ENCODE measurements at places on chromosomes 7 and 10.

GRCh38 chr10:95377950-95378349 lies 87.1 kb upstream of the PDLIM1 start:
- no peak for DNase-seq

- no peak for DNase-seq
Observed at GRCh38 chr7:103425177-103425576, 20.8 kb downstream of the SLC26A5 start.

- no peak for DNase-seq
Observed at GRCh38 chr7:76259124-76260093, 43.1 kb upstream of the HSPB1 start.

DNA sequence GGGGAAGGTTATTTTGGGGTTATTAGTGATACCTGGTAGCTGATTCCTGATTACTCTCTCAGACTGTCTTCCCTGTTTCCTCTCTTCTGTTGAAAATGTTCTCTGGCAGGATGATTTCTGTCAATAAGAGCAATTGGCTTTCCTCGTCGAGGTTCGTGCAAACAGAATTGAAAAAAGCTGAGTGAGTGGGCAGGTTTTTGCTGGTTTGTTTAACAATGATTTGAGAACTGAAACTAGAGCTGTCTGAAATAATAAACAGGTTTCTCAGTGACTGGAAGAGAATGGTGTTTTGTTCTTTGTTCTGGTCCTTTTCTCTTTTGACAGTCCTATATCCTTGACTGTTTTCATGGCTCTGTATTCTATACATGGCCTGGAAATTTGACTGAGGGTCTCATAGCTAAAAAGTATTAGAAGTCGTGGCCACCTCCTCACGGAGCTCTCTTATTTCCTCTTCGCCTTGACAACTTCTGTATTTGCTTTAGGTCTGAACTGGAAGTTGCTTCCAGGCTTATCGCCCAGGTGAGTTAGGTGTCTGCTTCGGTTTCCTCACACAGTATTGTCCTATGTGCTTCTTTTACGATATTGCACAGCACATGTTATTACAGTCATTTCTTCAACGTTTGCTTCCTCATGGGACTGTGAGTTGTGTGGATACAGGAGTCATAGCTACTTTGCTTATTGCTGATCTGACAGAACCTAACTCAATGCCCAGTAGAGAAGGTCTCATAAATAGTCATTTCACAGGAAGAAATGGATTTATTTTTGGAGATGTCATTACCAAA lies 403.6 kb downstream of the NRG3 start:
- no peak for DNase-seq

- DNase-seq = no peak
Observed at GRCh38 chr7:157003756-157004520, 6.5 kb downstream of the MNX1 start.

- no peak for DNase-seq
Observed at GRCh38 chr10:101671453-101671852, 23.5 kb downstream of the FBXW4 start.

DNA sequence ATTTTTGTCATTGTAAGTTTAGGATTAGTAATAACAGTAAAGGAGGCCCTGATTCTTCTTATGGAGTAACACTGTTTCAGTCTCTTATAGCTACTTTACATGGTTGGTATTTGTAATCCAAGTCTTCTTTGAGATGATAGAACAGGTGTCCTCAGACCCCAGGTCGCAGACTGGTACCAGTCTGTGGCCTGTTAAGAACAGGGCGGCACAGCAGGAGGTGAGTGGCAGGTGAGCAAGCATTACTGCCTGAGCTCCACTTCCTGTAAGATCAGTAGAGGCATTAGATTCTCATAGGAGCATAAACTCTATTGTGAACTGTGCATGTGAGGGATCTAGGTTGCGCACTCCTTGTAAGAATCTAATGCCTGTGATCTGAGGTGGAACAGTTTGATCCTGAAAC lies 77.3 kb downstream of the STK31 start:
- DNase-seq = no peak

- DNase-seq = no peak
Observed at GRCh38 chr7:117319181-117319580, 3.7 kb downstream of the WNT2 start.

- DNase-seq = no peak
Observed at GRCh38 chr10:47449102-47449978, 34.6 kb downstream of the ANXA8 start.

GRCh38 chr10:110918269-110918642 lies 724 bp downstream of the BBIP1 start:
- DNase-seq = peak; percentile 70

DNA sequence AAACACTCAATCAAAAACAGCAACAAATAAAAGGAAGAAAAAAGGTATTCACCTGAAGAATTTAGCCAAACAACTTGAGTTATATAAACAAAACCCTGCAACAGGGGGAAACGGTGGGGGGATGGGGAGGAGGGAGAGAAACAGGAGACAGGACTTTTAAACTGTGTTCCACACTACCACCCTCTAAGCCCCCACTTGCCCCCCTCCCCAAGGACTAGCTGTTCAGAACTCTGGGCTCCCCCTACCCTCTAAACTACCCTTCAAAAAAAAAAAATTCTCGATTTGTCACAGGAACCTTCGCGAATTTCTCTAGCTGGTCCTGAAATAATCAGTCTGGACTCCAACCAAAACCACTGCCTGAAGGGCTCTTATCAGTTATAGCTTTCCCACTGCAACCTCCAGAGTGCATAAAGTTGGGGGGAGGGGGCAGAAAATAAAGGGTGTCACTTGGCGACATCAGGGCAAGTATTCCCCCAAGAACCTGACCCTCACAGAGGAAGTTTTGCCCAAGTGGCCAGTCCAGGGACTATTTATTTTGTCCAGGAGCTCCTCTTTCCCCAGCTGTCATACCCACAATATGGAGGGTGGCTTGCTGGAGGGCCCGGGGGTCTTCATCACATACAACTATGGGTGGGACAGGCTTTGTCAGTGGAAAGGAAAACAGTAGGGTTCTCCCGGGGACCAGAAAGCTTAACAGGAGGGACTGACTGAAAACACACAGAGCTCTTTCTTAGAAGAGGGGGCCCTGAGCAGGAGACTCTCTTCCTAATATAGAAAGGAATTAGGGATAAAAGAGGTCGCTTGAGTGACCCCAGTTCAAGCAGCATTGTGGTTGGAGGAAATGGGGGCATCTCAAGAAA lies 1.3 kb downstream of the UBE2H start:
- no peak for DNase-seq

DNA sequence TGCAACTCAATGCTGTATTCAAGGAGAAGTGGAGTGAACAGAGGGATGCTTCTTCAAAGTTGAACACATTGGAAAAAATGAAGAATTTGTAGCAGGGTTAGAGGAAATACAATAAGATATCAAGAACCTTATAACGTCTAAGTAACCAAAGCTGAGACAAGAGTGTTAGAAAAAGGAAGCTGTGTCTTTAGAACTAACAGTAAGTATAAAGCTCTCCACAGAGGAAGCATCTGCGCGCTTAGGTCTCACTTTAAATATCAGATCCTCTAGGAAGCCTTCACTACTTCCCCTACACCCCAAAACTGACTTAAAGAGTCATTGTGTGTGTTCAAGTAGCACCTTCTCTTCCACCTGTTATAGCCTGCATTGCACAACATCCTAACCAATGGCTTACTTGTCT lies 43.0 kb downstream of the CH25H start:
- no peak for DNase-seq

GRCh38 chr10:90965720-90966119 lies 44.8 kb upstream of the ANKRD1 start:
- no peak for DNase-seq

DNA sequence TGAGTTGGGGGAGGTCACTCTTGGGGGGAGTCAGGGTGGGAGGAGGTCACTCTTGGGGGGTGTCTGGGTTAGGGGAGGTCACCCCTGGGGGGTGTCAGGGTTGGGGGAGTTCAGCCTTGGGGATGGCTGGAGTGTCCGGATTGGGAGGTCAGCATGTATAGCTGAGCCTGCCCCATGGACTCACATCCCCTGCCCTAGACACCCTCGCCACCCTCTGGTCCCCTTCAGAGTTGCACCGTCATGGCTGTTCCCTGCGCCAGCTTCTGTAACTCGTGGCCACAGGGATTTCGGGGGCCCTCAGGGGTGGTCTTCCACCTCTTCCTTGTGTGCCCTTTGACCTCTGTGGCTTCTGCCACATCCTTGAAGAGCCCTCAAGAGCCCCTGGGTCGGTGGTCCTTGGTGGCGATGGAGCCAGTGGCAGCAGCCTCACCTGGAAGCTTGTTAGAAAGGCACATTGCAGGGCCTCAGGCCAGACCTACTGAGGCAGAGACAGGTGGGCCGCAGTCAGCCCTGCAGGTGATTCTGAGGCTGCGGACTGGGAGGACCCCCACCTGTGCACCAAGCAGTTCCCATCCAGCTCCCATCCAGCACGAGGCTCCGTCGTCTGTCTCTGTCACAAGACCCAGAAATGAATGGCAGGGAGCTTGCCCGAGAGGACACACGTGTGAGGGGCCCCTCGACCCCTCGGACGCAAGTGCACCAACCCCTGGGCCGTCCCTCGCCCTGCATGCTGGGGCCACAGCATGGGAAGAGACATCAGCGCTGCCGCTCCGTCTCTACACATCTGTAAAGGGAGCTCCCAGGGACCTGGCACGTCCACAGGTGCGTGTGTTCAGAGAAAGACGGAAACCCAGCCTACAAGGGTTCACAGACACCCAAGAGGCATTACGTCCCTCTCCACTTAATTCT lies 44.7 kb upstream of the SUN1 start:
- no peak for DNase-seq

DNA sequence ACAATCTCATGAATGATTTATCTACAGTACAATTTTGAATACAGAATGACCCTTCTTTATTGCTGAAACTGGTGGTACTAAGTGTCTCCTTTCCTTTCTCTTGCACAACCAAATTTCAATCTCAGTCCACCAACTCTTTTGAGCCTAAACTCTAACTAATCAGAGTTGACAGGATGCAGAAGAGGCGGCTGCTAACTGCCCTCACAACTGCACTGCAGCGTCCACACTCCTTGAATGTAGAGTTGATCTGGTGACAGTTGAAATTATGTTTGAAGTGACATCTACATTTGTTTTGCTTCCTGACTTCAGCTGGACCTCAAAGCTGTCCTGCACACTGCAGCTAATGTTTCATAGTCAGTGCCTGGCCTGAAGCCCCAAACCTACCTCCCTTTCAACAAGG lies 139.6 kb downstream of the ZMYND11 start:
- no peak for DNase-seq

DNA sequence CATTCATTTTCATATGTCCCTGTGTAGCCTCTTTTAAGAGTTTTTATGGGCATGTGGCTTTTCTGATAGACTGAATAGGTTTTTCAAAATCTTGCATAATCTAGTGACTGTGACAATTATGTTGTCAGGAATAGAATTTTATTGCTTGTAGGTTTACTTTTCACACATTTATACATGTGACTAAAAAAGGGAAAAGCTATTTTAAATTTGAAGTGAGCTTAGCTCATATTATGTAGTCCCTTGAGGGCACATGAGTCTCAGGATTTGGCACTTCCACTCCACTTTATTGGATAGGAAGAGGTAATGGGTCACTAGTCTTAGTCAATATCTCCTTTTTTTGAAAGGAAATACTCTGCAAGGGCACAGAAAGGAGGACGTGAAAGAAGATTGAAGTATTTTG lies 247.3 kb downstream of the SUGCT start:
- no peak for DNase-seq

GRCh38 chr10:128950916-128951275 lies 516.1 kb upstream of the MGMT start:
- no peak for DNase-seq

GRCh38 chr10:117271427-117271826 lies 30.5 kb downstream of the SLC18A2 start:
- no peak for DNase-seq

DNA sequence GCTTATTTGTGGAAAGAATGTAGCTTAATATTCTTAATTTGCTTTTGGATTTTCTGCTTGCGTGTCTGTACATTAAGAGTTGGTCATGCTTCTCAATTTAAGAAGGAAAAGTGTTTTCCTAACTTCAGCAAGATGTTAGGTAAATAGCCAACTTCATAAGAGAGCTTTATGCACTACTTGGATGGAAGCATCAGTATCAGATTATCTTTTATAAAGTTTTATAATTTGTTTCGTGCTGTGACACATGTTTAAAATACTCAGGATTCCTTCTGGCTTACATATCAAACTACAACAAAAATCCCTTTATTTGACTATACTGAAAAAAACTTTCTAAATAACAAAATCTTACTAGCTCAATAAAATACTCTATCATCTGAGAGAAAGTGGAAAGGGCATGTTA lies 34.8 kb upstream of the AGR2 start:
- DNase-seq = no peak

GRCh38 chr7:122416336-122416735 lies 111.8 kb upstream of the FEZF1 start:
- DNase-seq = no peak

DNA sequence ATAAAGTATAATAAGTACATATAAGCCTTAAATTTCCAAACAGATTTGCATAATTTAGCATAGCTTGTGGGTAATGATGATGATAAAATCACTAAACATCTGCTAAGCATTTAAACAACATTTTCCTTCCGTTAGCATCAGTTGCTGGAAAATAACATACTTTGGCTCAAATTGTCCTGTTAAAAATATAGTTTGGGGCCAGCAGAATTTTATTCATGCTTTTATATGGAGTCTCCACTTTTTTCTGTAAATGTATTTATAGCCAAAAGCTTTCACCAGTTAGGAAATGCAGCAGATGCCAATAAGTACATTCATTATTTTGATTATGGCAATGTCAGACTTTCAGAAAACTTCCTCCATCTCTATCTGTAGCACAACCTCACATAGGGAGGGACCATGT lies 107.2 kb downstream of the CNTNAP2 start:
- DNase-seq = no peak

GRCh38 chr10:117673230-117674010 lies 130.9 kb downstream of the EMX2 start:
- DNase-seq = no peak

DNA sequence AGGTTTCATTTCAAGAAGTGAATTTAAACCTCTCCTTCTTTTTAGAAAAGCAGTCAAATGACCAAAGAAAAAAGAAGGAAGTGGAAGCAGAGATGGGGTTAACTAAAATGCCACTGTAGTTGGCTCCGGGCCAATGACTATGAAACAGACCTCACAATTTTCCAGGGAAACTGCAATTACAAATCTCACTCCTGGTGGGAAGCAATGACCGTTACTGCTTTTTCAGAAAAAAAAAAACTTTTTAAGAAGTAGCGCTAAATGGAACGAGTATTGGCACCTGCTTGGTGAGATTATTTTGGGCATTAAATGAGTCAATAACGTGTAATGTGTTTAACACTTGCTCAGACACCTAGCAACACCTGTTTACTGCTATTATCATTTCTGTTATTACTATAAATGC lies 1.2 kb downstream of the SFRP4 start:
- no peak for DNase-seq

- no peak for DNase-seq
Observed at GRCh38 chr7:39621784-39622411, 1.5 kb upstream of the RALA start.

Data from stimulated activated CD8-positive, alpha-beta memory T cell treated with anti-CD3 and anti-CD28 coated beads, Interleukin-7, amount 100 ng/mL, for 4 hours (primary cell).